ENCODE measurements at places on chromosomes 2 and 18.

GRCh38 chr2:208937521-208937920 lies 486.3 kb upstream of the MAP2 start:
- no peak for DNase-seq

- DNase-seq: no peak
Observed at GRCh38 chr2:227853204-227853629, 18.2 kb upstream of the DAW1 start.

- DNase-seq: no peak
Observed at GRCh38 chr2:55962915-55963314, 39.3 kb upstream of the EFEMP1 start.

DNA sequence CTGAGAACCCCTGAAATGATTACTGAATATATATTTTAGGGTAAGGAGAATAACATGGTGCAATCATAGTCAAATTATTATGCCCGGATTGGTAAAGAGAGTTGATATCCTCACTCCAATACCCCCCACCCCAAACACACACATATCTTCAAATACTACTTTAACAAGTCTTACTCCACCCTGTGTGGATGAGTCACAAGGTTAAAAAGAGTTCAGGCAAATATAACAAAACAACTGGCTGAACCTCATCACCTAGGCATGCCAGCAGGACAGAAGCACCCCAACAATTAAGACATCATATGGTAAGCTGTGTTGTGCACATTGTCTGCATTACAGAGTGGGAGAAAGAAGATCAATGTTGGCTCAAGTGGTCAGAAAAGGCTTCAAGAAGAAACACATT lies 857.4 kb downstream of the TDRD15 start:
- DNase-seq: no peak

DNA sequence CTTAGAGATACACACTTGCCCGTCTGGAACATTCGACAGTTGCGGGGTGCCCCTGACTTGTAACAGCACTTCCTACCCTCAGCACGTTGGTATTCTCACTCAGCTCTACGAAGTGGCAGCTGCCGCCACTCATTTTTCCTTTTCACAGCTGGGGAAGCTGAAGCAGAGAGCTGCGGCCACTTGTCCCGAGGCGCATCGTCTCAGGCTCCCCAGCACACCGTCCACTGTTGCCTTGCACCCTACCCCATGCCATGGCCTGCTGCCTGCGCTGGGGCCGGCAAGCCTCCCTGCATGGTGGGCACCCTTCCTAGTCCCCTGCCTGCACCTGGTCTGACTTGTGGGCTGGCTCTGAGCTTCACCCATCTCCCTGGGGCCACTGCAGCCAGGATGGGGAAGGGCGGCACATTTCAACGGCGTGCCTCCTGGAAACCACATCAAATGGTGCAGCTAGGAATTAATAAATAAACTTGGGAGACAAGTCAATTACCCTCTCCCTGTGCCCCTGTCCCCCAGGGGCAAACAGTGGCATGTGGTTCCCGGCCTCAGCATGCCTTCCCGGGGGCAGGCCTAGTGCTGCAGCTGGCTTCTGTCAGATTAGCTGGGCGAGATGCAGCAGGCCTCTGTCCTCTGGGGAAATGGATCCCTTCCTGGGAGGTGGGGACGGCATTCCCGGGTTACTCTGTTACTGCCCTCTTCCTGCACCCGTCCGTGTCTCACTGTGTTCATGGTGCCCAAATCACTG lies 64.7 kb upstream of the HAAO start:
- DNase-seq: no peak

GRCh38 chr2:172836347-172836821 lies 100.7 kb downstream of the RAPGEF4 start:
- no peak for DNase-seq

DNA sequence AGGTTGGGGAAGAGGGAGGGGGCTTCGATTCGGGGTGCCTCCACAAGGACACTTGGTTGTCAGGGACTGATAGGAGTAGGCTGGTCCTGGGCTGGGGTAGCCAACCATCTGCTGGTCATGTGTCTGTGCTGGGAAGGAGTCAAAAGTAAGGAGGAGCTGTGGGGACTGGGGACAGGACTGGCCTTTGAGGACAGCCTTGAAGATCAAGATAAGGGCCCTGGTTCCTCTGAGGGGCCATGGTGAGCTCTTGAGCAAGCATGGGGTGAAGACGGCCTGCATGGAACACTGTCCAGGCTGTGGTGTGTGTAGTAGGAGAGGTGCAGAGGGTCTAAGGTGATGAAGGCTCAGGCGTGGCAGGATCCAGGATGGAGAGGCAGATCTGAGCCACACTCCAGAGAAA lies 1.7 kb downstream of the CYP27A1 start:
- no peak for DNase-seq

- DNase-seq: no peak
Observed at GRCh38 chr18:10099539-10100140, 185.8 kb downstream of the VAPA start.

DNA sequence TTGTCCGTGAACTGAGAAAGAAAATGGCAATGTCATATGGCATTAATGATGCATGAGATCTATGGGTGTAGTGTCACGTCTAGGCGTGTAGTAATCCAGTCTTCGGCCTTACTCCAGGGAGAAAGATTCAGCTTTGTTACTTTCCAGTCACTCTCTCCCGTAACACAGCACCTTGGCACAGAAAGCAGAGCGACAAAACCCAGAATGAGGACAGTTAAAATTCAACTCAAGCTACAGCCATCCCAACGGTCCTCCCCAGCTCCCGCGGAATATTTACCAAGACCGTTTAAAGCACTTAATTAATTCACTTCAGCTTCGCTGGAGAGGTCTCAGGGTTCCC lies 797 bp upstream of the CRIM1 start:
- DNase-seq: no peak

DNA sequence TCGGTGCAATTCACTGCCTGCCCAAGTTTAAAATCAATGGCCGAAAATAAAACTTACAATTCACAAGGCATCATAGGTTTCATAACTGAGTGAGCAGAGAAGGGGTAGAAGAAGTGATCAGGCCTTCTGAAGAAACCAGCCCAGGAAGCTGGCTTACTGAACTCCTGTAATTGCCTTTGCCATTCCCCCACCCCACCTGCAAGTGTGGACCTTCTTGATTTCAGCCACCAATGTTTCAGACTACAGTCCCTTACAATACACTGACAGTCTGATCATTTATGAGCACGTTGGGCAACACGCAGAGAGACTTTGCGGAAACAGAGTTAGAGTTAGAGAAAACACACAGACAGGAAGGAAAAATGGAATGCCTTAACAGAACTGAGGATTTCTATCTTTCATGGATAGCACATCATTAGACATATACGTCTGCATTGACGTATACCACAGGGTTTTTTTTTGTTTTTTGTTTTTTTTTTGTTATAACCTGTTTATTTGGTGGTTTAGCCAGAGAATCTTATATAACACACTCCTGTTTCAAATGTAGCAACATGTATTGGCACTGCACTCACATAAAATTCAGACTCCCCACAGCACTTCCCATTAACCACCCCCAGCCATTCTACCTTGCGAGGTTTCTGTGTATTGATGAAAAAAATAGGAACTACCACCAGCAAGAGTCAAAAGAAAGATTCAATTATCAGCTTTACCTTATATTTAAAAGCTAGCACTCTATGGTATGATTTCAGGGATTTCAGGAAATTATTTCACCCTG lies 126.4 kb downstream of the CACNB4 start:
- no peak for DNase-seq

GRCh38 chr2:64543008-64543697 lies 19.0 kb downstream of the AFTPH start:
- DNase-seq: no peak

DNA sequence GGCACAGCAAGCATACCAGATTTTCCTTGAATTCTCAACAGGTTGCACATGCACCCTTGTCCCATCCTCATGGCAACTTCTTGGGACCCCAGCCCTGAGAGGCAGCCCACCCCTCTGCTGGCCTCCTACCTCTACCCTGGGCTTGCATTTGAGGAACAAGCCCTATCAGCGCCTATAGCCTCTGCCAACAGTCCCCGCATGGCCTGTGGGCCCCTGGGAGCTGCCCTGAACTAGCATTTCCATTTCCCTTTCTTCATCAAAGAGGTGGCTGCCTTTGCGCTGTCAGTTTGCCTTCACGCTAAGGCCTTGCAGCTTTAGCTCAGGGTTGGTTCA lies 5.4 kb upstream of the ZAP70 start:
- DNase-seq: no peak

DNA sequence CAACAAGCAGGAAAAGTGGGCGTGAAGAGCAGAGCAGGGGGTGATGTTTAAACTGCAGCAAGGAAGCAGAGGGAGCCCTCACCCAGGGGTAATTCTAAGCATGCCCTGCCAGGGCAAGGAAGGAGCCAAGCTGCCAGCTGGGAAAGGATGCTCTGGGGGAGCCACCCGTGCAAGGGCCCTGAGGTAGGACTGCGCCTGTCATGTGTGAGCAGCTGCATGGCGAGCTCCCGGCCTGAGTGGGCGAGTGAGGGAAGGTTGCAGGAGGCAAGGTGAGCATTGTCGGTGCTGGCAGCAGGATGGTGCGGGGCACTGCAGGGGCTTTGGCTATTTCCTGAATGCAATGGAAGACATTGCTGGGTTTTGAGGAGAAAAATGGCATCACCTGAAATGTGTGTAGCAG lies 107.2 kb downstream of the COPS8 start:
- no peak for DNase-seq

DNA sequence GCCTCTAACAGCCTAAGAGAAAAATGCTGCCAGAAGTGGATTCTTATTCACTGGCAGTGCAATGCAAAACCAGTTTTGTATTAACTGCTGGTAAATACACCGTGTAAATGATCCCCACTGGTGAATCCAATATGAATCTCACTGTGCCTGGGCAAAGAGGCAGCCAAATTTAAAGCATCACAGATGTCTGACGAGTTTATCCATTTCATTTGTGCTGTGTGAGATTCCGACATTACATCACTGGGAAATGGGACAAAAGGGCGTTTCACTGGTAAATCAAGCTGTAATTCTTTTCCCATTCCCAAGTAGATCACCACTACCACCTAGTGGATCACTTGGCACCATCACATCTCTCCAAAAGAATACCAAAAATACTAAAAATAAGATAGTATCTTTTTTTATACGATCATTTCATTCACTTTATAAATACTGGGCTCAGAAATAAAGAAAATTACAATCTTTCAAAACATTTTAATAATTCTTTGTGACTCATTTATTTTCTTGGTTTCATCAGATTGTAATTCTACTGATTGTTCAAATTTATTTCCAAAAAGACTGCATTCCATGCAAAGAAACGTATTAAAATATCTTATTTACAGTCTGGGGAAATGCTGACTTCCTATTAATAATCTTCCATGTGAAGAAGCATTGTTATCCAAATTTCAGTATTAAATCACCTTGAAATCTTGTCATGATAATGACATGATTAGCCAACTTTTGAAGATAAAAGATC lies 125.6 kb downstream of the GRB14 start:
- no peak for DNase-seq

DNA sequence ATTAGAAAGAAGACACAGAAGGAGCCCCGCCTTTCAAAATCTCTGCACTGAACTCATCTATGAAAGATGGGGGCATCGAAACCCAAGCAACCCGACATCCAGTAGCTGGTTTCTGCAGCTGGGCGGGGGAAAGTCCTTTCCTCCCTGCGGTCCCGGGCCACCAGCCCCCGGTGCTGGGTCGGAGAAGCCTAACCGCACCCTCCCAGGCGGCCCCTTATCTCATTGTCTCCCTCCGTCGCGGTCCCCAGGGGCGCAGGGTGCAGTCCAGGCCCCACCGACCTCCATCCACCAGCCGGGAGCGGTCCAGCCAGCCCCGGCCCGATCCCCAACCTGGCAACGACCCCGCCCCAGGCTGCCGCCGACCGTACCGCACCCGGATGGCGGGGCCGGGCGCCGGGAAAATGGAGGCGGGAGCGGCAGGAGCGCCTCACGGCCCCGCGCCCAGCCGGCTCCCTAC lies 452 bp downstream of the RAPH1 start:
- no peak for DNase-seq

DNA sequence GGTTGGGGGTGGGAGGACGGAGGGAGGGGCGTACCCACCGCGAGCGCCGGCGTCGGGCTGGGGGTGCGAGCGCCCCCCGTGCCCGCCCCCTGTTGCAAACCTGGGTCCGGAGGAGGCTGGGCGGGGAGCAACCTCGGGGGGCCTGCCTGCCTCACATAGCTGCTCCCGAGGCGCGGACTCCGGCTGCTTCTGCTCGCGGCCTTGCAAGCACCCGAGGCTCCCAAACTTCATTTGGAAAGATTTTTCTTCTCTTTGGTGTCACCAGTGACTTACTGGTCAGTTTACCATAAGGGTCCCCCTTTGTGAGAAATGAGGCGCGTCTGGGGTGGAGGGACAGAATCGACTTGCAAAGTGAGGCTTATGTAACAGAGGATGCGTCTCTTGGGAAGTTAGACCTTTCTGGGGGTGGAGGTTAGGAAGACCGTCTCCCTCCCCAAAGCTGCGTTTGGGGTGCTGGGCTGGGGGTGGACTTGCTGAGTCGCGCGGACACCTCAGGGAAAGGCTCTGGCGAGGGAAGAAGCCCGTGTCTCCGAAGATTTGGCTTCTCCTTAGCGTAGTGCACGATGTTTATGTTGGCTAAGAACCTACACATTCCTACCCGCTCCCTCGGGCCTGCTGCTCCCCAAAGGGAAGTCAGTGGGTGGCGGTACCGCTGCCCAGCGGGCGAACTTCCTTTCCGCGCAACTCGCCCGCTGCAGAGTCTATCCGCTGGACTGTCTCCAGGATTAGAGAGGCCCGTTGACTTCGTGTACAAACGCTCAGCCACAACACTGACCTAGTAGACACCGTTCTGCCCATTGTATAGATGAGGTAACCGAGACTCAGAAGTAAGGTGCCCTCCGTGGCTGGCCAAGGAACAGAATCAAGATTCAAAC lies 559 bp downstream of the TMEM37 start:
- no peak for DNase-seq

GRCh38 chr2:239965318-239965717 lies 59.8 kb downstream of the NDUFA10 start:
- no peak for DNase-seq

- no peak for DNase-seq
Observed at GRCh38 chr2:64534363-64534762, 10.2 kb downstream of the AFTPH start.

DNA sequence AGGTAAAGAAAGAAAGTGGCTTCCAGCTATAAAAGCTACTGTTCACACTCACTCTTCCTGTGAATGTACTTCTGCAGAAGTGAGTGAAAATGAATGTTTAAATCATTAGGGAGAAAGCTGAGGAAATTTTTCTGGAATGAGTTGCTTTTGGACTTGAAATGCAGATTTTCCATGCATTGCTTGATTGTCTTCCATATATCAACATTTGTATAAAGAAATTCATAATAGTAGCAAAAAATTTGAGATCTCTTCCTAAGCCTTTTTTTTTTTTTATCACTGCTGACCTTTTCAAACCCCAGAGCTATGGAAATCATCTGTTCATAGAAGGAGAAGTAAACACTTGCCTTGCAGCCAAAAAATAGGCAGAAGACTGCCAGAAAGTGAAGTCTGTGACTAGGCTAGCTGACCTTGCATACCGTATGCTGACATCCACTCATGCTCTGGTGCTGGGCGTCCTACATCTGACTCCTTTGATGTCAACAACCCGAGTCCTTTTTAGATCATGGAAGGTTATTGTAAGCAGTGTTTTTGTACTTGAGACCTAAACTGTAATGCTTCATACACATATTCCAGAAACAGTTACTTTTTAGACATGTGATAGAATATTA lies 154.5 kb upstream of the RASGRP3 start:
- DNase-seq: no peak
